ENCODE measurements at places on chromosomes 13 and 19.

- DNase-seq, result no peak
Measured at GRCh38 chr13:112833551-112834257, 135.3 kb upstream of the MCF2L start.

GRCh38 chr19:16143399-16144215 lies at the start of gene HSH2D:
TSS of gene HSH2D (plus strand) at chr19:16143685. CDS start at chr19:16148751, 5,066 bp downstream.
- no peak for DNase-seq

GRCh38 chr19:28505933-28506332 lies 707.0 kb downstream of the UQCRFS1 start:
- DNase-seq, result no peak

DNA sequence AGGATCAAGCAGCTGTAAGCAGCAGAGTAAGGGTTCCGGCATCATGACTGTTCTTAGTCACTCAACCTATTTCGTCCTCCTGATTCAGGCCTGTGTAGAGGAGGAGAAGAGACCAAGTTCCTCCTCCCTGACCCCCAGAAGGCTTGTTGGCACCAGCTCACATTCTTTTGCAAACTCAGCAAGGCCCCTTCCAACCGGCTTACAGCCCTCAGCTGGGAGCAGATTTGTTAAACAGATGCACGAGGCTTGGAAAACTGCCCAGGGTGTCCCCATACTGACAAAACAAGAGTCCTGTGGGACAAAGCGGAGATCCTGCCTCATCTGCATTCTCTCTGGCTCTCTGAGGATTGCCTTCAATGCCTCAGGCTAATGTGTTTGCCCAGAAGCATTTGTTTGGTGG lies 113.2 kb upstream of the SOX21 start:
- peak; percentile 75 for DNase-seq

DNA sequence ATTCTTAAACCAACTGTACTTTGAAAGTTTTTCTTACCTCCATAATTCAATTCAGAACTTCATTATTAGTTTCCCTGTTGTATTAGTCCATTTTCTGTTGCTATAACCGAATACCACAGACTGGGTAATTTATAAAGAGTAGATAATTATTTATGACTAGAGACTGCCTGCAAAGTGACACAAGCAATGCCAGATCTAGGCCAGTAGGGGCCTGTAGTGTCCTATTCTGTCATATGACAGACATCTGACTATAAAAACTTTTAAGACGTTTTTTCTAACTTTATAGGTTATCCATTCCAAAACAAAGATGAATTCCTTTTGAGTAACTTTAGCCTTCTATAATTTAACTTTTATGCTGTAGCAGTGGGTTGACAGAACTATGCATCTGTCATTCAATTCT lies 2783.8 kb downstream of the PCDH9 start:
- peak; percentile 65 for DNase-seq

DNA sequence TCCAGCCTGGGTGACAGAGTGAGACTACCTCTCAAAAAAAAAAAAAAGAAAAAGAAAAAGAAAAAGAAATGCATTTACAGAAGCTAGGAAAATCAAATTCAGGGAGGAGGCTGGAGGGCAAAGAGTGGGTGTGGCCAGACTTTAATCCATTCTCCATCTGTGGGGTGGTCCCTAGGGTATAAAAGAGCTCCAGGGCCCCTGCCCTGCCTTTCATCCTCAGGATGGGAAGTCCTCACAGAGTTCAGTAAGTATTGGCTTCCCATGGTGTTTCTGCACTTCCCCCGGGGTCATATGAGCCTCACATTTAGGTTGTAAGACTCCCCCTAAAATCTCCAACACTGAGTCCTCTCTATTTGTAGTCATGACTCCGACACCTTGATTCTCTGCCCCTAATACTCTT lies 33.0 kb downstream of the DPRX start:
- DNase-seq, result no peak

- peak; percentile 75 for DNase-seq
Measured at GRCh38 chr13:46831588-46832194, 34.7 kb upstream of the ESD start.

- peak; percentile 66 for DNase-seq
Measured at GRCh38 chr13:92158346-92158745, 759.9 kb downstream of the GPC5 start.

- DNase-seq, result peak; percentile 73
Measured at GRCh38 chr19:30649934-30650614, 277.9 kb downstream of the ZNF536 start.

DNA sequence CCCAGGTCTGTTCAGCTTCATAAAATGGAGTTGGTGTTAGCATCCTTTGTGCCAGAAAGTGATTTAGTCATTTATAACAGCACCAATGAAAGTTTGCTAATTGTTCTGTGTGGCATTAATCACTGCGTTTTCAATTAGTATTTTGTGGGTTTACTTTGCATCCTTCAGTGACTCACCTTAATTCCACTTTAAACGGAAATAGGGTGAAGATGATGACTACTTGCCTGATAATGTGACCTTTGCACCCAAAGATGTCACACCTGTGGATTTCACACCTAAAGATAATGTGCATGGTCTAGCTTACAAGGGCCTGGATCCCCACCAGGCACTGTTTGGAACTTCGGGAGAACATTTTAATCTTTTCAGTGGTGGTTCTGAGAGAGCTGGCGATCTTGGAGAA lies 15.0 kb downstream of the GPATCH1 start:
- no peak for DNase-seq

DNA sequence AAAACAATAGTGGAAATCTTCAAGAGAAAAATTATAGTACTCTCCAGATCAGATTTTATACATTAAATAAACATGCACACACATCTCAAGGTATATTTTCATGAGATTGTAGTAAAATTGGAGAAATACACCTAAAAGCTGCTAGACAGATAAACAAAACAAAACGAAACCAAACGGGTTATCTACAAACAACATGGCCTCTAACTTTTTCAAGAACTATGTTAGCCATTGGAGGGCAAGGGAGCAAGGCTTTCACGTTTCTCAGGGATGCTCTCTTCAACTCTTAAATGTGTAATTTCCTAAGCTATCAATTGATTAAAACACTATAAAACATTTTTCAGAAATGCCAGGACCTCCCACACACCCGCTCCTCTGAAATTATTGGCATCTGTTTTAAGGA lies 1262.4 kb upstream of the PCDH20 start:
- peak; percentile 8 for DNase-seq

GRCh38 chr19:29800100-29800825 lies 11.5 kb upstream of the CCNE1 start:
- no peak for DNase-seq

- no peak for DNase-seq
Measured at GRCh38 chr13:26973295-26973694, 198.3 kb downstream of the USP12 start.

DNA sequence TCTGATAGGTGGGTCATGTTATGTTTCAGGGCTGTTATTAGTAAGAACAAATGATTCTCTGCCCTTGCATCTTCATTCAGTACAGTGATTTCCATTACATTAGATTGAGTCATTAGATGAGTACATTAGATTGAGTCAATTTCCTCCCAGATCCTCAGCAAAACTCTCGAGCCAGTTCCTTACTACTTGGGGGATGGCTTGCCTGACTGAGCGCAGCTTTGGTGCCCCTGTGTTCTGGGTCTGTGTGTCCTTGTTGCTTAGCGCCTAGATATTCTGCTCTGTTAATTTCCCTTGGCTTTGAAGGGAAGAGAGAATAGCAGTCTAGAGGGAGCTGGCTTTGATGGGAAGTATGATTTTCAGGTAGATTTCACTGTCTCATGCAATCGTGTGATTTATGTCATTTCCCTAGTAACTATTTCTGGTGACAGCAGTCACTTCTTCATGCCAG lies 19.1 kb upstream of the SCEL start:
- peak; percentile 51 for DNase-seq

- DNase-seq, result no peak
Measured at GRCh38 chr19:18223860-18224524, 2.2 kb downstream of the PDE4C start.

DNA sequence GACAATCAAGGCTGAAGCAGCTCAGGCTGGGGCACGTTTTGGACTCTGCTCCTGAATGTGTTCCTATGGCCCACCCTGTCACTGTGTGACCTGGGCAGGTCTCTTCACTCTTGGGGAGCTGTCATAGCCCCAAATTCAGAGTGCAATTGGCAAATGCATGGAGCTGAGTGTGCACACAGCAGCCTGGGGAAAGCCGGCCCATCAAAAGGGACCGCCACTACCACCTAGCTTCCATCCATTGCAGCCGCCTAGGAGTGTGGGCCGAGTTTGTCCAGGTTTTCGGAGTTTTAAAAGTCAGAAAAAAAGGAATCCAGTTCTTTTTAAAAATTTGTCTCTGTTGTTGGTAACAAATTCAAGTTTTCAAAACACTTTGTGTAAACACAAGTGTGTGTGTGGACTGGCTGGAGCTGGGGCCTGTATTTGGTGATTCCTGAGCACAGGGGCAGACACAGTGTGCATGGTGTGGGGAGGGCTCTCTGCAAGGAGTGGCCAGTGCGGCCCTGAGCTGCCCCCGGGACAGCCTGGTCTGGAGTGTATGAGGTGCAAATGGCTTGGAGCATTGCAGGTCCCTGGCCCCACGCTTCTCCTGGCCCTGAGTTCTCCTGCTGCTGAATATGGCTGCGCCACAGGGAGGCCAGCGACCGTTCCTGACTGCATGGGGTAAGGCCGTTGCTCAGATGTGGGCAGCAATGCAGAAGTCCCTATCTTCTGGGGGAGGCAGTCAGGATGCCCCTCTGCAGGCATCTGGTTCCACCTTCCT lies 13.2 kb upstream of the ZNF536 start:
- no peak for DNase-seq

- DNase-seq, result peak; percentile 91
Measured at GRCh38 chr13:106182404-106182803, 353.1 kb downstream of the EFNB2 start.

DNA sequence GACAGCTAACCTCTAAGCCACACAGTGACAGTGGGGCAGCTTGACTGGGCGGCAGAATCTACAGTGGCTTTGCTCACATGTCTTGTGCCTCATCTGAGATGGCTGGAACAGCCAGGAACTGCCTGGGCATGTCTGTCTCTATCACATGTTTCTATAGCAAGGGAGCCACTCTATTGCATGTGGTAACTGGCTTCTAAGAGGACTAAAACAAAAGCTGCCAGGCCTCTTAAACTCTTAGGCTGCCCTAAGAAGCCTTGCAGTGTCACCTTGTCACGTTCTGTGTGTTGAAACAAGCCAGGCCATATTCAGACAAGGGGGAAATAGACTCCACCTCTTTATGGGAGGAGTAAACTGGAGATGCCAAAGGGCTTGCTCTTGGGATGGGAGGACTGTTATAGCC lies 122.9 kb upstream of the MAB21L1 start:
- DNase-seq, result peak; percentile 13

GRCh38 chr19:13181747-13182388 lies 31.7 kb downstream of the IER2 start:
- peak; percentile 46 for DNase-seq

DNA sequence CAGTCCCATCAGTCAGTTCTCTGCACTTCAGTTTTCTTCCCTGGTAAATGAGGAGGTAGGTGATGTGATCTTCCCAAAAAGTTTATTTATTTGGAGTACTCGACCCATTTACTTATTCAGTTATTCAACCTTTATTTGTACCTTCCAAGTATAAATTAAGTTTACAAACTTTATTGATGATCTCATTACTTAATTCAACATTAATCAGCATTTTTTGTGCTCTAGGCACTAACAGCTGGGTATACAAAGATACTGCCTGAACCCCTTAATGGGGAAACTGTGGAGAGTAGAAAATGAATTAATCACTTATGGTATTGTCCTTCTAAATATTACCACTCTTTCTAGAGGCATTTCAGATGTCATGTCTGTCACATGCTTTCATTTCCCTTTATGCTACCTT lies 293.3 kb downstream of the DLEU7 start:
- no peak for DNase-seq

GRCh38 chr13:50576156-50576555 lies 267.3 kb downstream of the DLEU7 start:
- DNase-seq, result no peak

- no peak for DNase-seq
Measured at GRCh38 chr13:84648069-84648640, 765.9 kb upstream of the SLITRK1 start.

DNA sequence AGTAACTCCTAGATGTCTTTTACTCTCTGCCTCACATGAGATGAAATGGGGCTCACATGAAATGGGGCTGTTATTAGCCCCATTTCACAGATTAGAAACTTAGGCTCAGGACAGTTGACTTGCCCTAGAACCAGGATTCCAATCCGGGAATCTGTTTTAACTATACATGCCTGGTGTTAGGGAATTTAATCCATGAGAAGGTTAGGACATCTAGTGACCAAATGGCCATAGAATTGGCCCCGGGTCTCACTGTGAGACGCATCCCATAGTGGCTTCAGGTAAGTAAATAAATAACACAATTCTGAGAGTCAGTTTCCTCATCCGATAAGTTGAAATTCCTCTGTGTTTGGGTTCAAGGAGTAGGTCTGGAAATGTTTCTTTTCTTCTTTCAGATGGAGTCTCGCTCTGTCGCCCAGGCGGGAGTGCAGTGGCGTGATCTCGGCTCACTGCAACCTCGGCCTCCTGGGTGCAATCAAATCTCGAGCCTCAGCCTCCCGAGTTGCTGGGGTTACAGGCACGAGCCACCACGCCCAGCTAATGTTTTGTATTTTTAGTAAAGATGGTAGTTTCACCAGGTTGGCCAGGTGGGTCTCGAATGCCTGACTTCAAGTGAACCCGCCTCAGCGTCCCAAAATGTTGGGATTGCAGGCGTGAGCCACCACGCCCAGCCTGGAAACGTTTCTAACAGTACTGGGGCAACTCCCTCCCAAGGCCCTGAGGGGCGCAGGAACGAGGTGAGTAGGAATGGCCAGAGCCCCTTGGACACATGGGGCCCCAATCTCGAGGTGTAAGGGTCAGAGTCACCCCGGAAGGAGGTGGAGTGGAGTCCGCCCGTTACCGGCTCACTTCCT lies 1.2 kb upstream of the ZNF574 start:
- DNase-seq, result no peak

DNA sequence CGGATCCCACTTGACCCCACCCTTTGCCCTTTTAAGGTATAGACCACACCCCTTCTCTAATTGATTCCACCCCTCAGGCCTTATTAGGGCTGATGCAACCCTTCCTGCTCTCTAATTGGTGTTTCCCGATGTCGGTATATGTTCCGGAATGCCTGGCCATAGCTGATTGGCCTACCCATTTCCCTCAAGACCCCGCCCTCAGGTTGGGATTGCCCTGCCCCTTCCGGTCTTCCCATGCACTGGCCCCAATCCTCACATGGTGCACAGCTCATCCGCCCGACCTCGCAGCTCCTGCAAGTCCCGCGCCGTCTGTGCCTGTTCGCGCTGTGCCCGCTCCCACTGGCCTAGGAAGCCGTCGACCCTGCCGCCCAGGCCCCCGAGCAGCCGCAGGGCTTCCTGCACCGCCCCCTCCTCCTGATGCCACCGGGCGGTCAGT lies 18.1 kb downstream of the TSKS start:
- DNase-seq, result no peak

- no peak for DNase-seq
Measured at GRCh38 chr13:20001366-20002190, 43.1 kb downstream of the ZMYM2 start.

DNA sequence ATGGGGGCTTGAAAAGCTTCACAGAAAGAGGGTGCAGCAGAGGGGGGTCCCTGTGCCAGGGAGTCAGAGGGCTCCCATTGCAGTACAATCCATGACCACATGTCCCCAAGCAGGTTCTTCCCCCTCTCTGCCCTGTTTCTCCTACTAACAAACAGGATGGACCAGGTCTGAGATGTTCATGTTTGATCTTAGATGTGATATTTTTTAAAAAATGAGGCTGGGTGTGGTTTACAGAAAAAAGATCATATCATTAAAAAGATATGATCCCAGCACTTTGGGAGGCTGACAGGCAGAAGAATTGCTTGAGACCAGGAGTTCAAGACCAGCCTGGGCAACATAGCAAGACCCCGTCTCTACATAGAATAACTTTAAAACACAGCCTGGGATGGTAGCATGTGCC lies 9.1 kb downstream of the OR7C2 start:
- no peak for DNase-seq

Measured in choroid plexus epithelial cell (primary cell).